ENCODE measurements at places on chromosomes 16 and 17.

DNA sequence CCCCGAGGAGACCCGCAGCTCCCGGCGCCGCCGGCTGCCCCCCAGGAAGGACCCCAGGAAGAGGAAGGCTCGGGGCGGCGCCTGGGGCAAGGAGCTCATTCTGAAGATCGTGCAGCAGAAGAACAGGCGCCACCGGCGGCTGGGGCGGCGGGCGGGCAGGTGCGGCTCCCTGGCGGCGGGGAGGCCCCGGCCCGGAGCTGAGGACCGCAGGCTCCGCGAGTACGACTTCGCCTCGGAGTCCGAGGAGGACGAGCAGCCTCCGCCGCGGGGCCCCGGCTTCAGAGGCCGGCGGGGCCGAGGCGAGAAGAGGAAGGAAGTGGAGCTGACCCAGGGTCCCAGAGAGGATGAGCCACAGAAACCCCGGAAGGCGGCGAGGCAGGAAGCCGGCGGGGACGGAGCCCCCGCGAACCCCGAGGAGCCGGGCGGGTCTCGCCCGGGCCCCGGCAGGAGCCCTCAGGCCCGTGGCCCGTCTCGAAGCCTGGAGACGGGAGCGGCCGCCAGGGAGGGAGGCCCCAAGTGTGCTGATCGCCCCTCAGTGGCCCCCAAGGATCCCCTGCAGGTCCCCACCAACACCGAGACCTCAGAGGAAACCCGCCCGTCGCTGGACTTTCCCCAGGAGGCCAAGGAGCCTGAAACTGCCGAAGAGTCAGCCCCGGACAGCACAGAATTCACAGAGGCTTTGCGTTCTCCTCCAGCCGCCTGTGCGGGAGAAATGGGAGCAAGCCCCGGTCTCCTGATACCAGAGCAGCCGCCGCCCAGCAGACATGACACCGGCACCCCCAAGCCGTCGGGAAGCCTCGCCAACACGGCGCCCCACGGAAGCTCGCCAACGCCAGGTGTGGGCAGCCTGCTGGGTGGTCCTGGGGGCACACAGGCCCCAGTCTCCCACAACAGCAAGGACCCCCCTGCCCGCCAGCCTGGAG is 22.3 kb upstream of the ZFPM1 start:
- DNase-seq = no peak

- peak; percentile 26 for DNase-seq
Observed at GRCh38 chr17:72591289-72592241, 470.7 kb downstream of the SOX9 start.

GRCh38 chr16:978403-978802 is 3.2 kb upstream of the SOX8 start:
- DNase-seq = no peak

- no peak for DNase-seq
Observed at GRCh38 chr17:57740235-57740528, 4.9 kb downstream of the CCDC182 start.

- no peak for DNase-seq
Observed at GRCh38 chr17:12959441-12959840, 58.4 kb downstream of the ELAC2 start.

DNA sequence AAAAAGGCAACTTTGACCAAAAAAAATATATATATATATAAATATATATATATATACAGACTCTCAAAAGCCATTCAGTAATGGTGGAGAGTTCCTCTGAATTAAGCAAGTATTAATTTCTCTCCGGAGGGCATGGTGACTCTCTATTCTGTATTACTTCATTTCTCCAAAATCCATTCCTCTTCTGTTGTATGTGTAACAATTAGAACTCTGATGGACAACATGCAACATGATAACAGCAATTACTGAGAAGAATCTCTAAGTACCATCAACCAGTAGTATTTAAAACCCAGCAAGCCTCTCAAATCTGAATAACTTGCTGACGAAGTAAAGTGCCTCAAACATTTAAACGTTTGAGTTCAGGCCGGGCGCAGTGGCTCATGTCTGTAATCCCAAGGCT is 2.3 kb downstream of the GRB2 start:
- DNase-seq = no peak

DNA sequence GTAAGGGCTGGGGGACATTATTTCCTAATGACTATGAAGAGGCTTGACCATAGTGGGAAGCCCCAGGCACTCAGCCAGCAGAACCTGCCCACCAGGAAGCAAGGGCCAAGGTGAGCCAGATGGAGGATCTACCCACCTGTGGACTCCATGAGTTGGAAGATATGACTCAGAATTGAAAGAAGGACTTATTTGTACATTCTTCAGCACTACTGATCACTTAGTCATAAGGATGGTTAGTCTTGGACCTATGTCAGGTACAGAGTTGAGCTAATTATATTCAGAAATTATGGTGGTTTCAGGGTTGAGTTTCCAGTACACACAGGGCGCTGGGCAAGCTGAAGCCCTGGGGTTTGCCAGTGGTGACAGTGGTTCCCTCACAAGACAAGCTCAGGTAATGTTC is 24.0 kb upstream of the GRIN2A start:
- no peak for DNase-seq

DNA sequence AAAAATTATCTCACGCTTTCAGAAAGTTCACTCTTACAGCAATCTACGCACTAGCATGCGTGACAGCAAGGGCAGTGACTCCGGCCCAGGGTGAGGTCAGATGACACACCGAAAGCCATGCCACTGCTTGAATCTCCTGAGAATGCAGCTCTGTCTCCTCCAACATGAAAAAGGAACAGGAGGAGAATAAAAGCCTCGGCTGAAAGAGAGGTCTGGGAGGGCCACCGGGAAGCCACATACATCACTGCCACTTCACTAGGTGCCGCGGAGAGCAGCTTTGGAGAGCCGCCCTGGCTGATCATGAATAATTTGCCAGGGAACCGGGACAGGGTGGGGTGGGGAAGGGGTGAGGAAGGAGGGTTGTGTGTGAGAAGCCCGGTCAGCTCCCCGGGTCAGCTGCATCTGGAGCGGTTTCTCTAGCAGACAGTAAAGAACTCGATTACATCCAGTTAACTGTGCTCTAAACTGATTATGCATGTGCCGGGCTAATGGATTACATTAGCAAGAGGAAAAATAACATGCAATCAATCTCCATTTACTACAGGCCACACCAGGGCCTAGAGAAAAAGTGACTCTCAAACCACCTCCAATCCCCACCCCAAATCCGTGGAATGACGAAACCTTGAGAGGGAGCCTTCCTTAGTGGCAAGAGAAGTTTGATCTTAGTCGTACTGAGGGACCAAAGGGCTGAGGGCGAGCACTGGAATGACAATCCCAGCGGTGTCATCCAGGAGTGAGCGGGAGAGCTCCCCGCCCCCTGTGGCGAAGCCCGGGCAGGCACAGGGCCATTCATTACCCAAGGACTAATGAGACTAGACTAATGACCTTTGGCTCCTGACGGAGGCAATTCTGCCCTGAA is 100.3 kb downstream of the ZFHX3 start:
- DNase-seq = no peak

GRCh38 chr17:79180358-79181005 is 105.9 kb downstream of the ENGASE start:
- no peak for DNase-seq

- DNase-seq = no peak
Observed at GRCh38 chr16:87202346-87202745, 114.8 kb downstream of the C16orf95 start.

DNA sequence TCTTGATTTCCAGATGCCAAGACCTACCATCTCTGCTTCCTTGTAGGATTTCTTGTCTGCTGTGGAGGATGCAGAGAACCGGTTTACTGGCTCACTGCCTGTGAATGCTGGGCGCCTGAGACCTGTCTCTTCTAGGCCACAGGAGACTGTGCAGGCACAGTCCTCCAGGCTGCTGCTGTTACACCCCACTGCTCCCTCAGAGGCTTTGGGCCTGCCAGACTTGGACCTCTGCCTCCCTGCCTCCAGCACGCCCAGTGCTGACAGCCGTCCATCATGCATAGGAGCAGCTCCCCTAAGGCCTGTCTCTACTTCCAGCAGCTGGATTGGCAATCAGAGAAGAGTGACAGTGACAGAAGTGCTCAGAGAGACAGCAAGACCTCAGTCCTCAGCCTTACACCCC is 6.1 kb downstream of the HROB start:
- DNase-seq = no peak

DNA sequence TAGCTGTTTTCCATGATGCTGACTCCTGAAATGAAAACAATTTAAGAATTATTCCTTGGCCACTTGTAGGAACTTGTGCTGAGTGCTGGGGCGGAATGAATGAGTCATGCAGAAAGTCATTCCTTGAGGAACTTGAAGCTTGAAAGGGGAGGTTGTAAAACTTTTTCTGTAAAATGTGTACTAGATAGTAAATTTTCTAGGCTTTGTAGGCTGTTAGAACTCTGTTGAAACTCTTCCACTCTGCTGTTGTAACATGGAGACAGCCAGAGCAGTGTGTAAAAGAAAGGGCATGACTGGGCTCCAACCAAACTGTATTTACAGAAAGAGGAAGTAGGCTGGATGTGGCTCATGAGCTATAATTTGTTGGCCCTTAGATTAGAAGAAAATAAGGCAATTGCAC is 46.1 kb downstream of the ABCA8 start:
- no peak for DNase-seq

GRCh38 chr17:82690786-82691489 is 7.6 kb downstream of the RAB40B start:
- DNase-seq = peak; percentile 33

GRCh38 chr16:24036614-24037013 is 200.8 kb downstream of the PRKCB start:
- peak; percentile 44 for DNase-seq

DNA sequence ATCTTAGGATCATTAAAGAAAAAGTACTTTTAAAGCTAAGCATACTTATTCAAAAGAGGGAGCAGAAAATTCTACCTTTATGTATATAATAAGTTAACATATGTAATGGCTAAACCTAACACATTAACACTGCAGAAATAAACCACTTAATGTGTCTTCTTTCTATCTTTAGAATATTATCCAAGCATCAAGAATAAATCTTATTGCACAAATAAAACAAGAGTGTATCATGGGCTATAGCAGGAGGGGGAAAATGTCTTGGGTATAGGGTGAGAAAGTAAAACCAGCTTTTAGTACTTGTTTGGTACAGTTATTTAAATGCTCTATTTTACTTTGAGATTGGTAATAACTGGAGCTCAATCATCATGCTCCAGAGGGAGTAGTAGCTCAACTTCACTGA is 10.9 kb downstream of the PRKCA start:
- no peak for DNase-seq

GRCh38 chr17:69593716-69594115 is 179.2 kb downstream of the MAP2K6 start:
- no peak for DNase-seq

GRCh38 chr16:52758473-52758855 is 211.5 kb upstream of the TOX3 start:
- DNase-seq = no peak

DNA sequence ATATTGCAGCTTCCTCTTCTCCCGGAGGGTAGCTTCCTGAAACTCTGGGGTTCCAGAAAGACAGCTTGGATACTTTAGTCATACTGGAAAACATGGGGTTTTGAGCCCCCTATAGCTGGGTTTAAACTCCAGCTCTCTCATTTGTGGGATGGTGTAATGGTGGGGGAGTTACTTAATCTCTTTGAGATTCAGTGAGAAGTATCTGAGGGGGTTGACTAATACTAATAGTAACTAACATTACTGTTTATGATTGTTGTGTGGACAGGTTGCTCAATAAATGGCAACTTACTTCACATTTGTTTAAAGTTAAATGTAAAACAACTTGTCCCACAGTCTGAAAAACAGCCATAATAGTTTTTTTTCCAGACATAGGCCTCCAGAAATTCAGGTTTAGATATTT is 5.1 kb upstream of the SUZ12 start:
- DNase-seq = no peak

GRCh38 chr17:3009411-3009920 is 53.9 kb downstream of the OR1D5 start:
- DNase-seq = no peak

DNA sequence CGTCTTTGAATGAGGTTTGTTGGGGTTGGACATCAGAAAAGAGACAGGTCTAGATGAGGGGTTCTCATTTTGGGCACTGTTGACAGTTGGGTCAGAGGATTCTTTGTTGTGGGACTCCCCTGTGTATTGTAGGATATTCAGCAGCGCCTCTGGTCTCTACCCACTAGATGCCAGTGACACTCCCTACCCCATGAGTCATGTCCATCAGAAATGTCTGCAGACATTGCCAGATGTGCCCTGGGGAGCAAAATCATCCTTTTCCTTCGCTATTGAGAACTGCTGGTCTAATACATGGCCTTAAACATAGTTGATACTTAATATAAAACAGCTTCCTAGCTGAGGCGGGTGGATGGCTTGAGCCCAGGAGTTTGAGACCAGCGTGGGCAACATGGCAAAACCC is 3.1 kb downstream of the ABAT start:
- no peak for DNase-seq

DNA sequence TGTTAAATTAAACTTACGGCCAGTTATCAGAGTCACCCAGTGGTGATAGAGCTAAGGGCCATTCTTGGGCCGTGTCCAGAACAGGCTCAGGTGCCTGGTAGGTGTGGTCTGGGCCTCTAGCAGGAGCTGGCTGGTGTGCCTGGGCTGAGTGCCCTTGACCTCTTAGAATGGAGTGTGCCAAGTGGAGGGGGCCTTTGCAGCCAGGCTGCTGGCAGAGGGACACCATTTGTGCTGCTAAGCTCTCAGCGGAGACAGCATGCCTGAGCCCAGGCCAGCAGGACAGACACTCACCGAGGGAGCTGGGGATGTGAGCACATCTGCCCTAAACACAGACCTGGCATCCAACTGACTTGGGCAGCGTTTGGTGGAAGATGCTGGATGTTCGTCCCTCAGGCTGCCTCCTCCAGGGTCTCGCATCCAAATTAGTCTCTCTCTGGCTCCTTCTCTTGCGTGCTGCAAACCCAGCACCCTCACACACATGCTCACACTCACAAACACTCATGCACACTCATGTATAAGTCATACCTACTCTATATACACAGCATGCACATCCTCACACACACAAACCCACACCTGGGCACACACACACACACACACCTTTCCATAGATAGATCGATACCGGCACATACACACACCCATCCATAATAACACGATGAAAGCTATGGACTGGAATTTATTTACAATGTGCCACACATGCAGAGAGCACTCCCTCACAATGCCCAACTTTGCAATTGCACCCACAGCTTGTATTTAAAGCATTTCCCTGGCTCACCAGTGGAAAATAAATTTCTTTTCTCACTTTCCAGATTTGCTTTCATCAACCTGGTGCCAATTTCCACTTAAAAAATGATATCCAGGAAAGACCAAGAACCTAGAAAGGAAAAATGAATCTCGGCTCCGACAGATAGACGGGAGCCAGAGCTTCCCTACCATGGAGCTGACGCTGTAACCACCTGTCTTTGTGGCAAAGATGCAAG is 33.6 kb upstream of the CDH5 start:
- DNase-seq = no peak

DNA sequence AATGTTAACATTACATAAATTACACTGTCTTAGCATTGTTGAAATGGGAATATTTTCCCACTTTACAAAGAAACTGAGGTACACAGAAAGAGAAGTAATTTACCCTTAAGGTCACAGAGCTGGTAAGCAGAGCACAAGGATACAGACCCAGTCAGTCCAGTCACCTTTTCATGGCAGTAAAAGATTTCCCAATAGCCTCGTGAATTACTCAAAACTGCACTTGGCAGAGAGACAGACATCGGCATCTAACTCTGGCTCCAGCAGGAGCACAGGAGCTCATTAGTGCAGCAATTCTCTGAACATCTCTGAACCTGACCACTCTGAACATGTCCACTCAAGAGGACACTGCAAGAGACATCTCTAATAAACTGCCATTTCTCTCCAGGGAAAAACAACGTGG is 3.1 kb downstream of the TEX2 start:
- DNase-seq = no peak

- DNase-seq = peak; percentile 88
Observed at GRCh38 chr16:4183237-4184037, 58.4 kb downstream of the SRL start.
